ENCODE measurements at places on chromosomes 6 and 20. TPM values are rescaled to one million over a fixed set of nuclear protein-coding genes. Genes with fewer than 3 reads are reported as not detected.

GRCh38 chr6:36610041-36610955, 16.1 kb downstream of the SRSF3 start:
- peaks cover 40% of the 10 kb centered on the region for H3K4me1 ChIP-seq
- peak overlapping the region; percentile 50 for H3K27ac ChIP-seq
- DNase-seq = no peak
- H3K36me3 ChIP-seq = peaks cover 68% of the 10 kb centered on the region
- no peaks in the 10 kb centered on the region for H3K27me3 ChIP-seq

The PTCRA gene
- total RNA-seq = not detected

The C20orf202 gene
- total RNA-seq = not detected

GRCh38 chr20:43537921-43538877, 20.6 kb upstream of the SGK2 start:
- peak; percentile 57 for DNase-seq
- no peaks in the 10 kb centered on the region for H3K4me1 ChIP-seq
- no peaks in the 10 kb centered on the region for H3K36me3 ChIP-seq
- H3K27ac ChIP-seq = no peak overlapping the region
- no peaks in the 10 kb centered on the region for H3K27me3 ChIP-seq
- no peak overlapping the region for H3K4me3 ChIP-seq

GRCh38 chr6:103893141-103893581, 966.6 kb downstream of the HACE1 start:
- H3K36me3 ChIP-seq = no peaks in the 10 kb centered on the region
- H3K27me3 ChIP-seq = no peaks in the 10 kb centered on the region
- no peaks in the 10 kb centered on the region for H3K4me1 ChIP-seq
- DNase-seq = no peak
- H3K4me3 ChIP-seq = no peak overlapping the region

- no peak overlapping the region for H3K4me3 ChIP-seq
- peak overlapping the region; percentile 85 for H3K27ac ChIP-seq
- DNase-seq = no peak
- H3K27me3 ChIP-seq = no peaks in the 10 kb centered on the region
- H3K36me3 ChIP-seq = peaks cover 54% of the 10 kb centered on the region
Observed at GRCh38 chr20:58312836-58313235, 3.3 kb downstream of the RAB22A start.

GRCh38 chr20:36200451-36200850, 35.8 kb upstream of the AAR2 start:
- peaks cover 12% of the 10 kb centered on the region for H3K27me3 ChIP-seq
- no peak for DNase-seq
- H3K36me3 ChIP-seq = no peaks in the 10 kb centered on the region

DNA sequence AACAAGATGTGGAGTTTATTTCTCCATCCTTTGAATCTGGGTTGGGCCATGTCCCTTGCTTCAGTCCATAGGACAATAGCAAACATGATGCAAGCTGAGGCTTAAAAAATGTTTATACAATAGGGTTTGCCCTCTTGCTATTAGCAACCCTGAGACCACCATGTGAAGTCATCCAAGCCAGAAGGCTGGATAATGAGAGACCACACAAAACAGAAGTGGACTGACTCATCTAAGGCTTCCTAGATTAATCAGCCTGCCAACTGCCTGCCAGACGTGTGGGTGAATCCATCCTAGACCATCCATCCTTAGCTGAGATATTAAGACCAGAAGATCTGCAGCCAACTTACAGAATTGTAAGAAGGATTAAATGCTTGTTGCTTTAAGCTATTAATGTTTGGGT, 38.1 kb upstream of the ISM1 start:
- no peak overlapping the region for H3K27ac ChIP-seq
- no peaks in the 10 kb centered on the region for H3K36me3 ChIP-seq
- DNase-seq = no peak
- no peak overlapping the region for H3K4me3 ChIP-seq
- H3K27me3 ChIP-seq = peaks cover 2% of the 10 kb centered on the region
- H3K4me1 ChIP-seq = no peaks in the 10 kb centered on the region

- H3K36me3 ChIP-seq = no peaks in the 10 kb centered on the region
- H3K4me3 ChIP-seq = no peak overlapping the region
- H3K4me1 ChIP-seq = no peaks in the 10 kb centered on the region
- H3K27ac ChIP-seq = no peak overlapping the region
- no peak for DNase-seq
Observed at GRCh38 chr6:126380072-126380583, 40.2 kb downstream of the CENPW start.

DNA sequence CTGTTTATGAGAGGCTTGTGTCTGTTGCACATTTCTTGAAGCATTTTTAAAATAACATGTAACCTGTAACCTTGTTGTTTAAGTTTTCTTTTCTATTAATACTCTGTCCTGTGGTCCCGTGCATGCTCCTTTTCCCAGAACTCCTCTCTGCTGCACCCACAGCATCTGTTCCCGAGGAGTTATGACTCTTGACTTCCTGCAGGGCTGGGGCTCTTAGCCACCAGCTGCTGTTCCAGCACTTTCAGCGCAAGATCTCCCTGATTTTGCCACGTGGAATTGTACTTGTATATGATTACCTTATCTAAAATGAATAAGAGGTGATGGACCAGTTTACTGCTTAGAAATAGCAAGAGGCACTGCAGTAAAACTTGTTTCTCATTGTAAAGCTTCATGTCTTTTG, 150.6 kb downstream of the QKI start:
- no peak overlapping the region for H3K4me3 ChIP-seq
- H3K27ac ChIP-seq = no peak overlapping the region
- H3K27me3 ChIP-seq = no peaks in the 10 kb centered on the region
- no peak for DNase-seq

DNA sequence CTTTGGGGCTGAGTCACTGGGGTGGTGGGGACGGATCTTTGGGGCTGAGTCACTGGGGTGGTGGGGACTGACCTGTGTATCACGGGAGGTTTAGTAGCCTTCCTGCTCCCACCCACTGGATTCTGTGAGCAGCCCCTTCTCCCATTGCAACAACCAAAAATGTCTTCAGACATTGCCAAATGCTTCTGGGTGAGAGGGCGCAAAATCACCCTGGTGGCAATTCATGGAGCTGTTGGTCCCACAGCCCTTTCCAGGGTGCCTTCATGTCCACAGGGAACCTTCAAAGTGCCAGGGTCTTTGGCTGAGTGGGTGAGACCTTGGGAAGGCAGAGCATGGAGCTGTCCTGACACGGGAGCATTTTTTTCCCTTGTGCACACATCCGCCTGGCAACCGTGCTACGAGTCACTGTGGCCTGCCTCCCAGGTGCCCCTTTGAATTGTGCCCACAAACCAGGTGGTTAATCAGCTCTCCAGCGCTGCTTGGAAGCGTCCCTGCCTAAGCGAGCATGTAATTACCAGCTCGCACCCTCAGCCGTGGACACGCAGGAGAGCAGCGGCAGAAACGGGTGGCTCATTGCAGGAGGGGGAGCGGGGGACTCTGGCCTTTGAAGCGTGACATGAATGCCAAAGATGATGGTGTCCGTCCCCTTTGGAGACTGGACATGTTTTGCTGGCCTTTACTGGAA, 27.4 kb upstream of the APCDD1L start:
- H3K27me3 ChIP-seq = peaks cover 3% of the 10 kb centered on the region
- no peak for DNase-seq
- H3K27ac ChIP-seq = no peak overlapping the region
- H3K4me1 ChIP-seq = no peaks in the 10 kb centered on the region
- no peaks in the 10 kb centered on the region for H3K36me3 ChIP-seq

GRCh38 chr20:36424314-36424713, 117.0 kb upstream of the MYL9 start:
- H3K4me1 ChIP-seq = no peaks in the 10 kb centered on the region
- peaks cover 8% of the 10 kb centered on the region for H3K27me3 ChIP-seq
- no peaks in the 10 kb centered on the region for H3K36me3 ChIP-seq
- no peak overlapping the region for H3K4me3 ChIP-seq
- DNase-seq = no peak

The ZNF831 gene
- total RNA-seq = 10.3 TPM

The BFSP1 gene
- 2.2 TPM for total RNA-seq

GRCh38 chr6:65231616-65232015, 475.4 kb downstream of the EYS start:
- DNase-seq = no peak
- no peak overlapping the region for H3K27ac ChIP-seq
- no peaks in the 10 kb centered on the region for H3K4me1 ChIP-seq
- no peaks in the 10 kb centered on the region for H3K36me3 ChIP-seq
- H3K27me3 ChIP-seq = no peaks in the 10 kb centered on the region

The SEMG1 gene
- total RNA-seq = not detected

DNA sequence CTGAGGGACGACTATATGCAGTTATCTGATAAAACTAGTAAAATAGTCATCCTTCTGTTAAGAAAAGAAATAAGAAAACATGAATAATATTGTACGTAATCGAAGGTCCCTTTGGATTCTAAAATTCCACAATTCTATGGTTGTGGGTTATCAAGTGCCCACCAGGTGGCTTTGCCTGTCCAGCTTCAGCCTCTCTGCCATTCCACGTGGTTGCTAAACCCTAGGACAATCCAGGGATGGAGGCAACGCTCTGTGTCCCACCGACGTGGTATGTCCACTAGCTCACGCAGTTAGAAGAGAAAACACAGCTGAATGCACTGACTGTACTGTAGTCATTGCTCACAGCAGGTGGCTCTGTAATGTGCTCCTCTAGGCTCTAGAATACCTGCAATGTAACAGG, 349.3 kb downstream of the FARS2 start:
- DNase-seq = no peak
- peaks cover 4% of the 10 kb centered on the region for H3K4me1 ChIP-seq
- no peak overlapping the region for H3K4me3 ChIP-seq

DNA sequence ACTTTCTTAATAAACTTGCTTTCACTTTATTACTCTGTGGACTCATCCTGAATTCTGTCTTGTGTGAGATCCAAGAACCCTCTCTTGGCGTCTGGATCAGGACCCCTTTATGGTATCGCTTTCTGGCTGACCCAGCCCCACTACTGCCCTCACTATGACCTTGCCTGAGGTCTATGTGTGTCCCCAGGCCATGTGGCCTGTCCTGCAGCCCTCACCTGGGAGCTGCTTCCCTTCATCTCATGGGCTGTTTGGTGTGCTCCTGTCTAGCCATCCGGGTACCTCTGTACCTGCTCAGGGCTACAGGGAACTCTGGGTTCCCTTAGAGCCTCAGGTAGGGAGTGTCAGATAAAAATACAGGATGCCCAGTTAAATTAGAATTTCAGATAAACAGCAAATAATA, 94.5 kb downstream of the SCP2D1 start:
- H3K36me3 ChIP-seq = no peaks in the 10 kb centered on the region
- no peak overlapping the region for H3K27ac ChIP-seq
- peaks cover 10% of the 10 kb centered on the region for H3K27me3 ChIP-seq
- no peak for DNase-seq
- H3K4me3 ChIP-seq = no peak overlapping the region

- no peak overlapping the region for H3K27ac ChIP-seq
- H3K27me3 ChIP-seq = peaks cover 3% of the 10 kb centered on the region
- H3K4me3 ChIP-seq = no peak overlapping the region
- H3K4me1 ChIP-seq = no peaks in the 10 kb centered on the region
Observed at GRCh38 chr6:114085211-114085610, 114.3 kb upstream of the HDAC2 start.

GRCh38 chr6:105746509-105746908, 339.6 kb upstream of the PRDM1 start:
- no peak overlapping the region for H3K27ac ChIP-seq
- no peak for DNase-seq
- no peak overlapping the region for H3K4me3 ChIP-seq
- H3K4me1 ChIP-seq = peaks cover 44% of the 10 kb centered on the region
- peaks cover 6% of the 10 kb centered on the region for H3K27me3 ChIP-seq

GRCh38 chr6:143971482-143972205, 36.4 kb downstream of the PLAGL1 start:
- no peak for DNase-seq
- H3K4me1 ChIP-seq = no peaks in the 10 kb centered on the region
- peaks cover 4% of the 10 kb centered on the region for H3K27me3 ChIP-seq
- H3K36me3 ChIP-seq = no peaks in the 10 kb centered on the region

GRCh38 chr6:32140420-32141046, 10.4 kb upstream of the FKBPL start:
- peaks cover 9% of the 10 kb centered on the region for H3K27me3 ChIP-seq
- no peak overlapping the region for H3K27ac ChIP-seq
- H3K4me1 ChIP-seq = no peaks in the 10 kb centered on the region
- DNase-seq = no peak
- H3K4me3 ChIP-seq = no peak overlapping the region

Measured in activated CD4-positive, alpha-beta T cell treated with anti-CD3 and anti-CD28 coated beads, Interleukin-2, amount 10 ng/mL, durations not matched to agents 7 days and 5 days (primary cell).